Frontal cortex (tissue), 4 donors: ENCODE measurements at places on chromosomes 3 and 15. TPM values are rescaled to one million over a fixed set of nuclear protein-coding genes. Genes with fewer than 3 reads are reported as not detected.

DNA sequence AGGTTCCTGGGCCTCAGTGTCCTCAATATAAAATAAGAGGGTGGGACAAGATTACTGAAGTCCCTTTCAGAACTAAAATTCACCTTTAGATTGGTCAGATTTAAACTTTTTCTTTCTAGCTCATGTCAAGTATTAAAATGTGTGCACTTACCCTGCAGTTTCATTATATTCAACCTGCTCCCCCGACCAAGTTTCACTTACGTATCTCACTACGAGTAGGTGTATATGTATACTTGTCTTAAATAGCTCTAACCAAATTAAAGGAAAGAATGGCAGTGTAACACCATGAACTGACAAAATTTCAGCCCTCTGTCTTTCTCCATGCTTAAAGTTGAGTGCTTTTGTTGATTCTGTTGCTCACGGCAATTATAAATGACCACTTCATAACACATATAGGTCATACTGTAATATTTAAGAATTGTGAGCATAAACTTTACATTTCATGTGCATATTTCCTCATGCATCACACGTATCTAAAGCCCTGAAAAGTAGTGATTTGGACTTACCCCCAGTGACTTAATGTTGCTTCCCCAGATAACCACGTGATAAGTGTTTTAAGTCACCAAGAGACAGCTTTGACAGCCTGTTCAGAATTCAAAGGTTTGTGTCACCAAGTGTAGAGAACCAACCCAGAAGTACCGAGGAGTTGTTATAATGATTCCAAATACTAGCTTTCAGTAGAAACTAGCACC is 70.0 kb downstream of the PGPEP1L start:
- no peak for DNase-seq

- DNase-seq: no peak
Measured at GRCh38 chr3:51874411-51874810, 990 bp downstream of the IQCF5 start.

GRCh38 chr3:34066999-34067398 is 268.6 kb downstream of the PDCD6IP start:
- DNase-seq: no peak

DNA sequence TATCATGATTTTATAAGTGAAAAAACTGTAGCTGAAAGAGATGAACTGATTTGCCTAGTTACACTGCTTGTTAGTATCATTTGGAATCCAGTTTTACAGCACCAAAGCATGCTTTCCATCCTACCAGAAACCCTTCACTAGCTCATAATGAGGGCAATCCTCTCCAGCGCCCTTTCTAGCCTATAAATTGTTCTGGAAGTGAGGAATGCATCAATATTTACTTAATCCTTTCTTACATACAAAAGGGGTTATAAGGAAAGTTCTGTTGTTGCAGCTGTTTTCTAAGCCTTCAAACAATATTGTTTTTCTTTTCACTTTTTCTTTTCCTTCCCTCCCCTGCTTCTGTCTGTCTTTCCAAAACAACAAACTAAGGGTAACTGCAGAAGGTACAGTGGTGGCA is 11.0 kb upstream of the PCCB start:
- no peak for DNase-seq

The SOX14 gene
- not detected for total RNA-seq

DNA sequence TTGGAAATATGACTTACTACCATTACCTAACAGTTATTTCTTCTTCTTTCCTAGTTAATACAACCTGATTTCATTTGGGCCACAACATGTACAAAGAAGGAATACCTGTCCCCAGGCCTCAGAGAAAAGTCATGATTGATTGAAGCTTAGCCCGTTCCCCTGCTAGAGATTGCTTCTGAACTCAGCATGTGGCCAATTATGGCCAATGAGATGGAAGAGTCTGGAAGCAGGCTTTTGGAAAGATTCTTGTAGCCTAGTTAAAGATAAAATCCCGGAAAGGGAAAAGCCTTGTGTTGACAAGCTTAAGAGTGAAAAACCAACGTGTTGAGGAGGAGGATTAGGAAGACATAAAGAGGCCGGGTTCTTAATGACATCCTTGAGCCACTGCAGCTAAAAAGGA is 17.0 kb upstream of the TM6SF1 start:
- DNase-seq: no peak

The GPR62 gene
- total RNA-seq: 0.41 TPM

DNA sequence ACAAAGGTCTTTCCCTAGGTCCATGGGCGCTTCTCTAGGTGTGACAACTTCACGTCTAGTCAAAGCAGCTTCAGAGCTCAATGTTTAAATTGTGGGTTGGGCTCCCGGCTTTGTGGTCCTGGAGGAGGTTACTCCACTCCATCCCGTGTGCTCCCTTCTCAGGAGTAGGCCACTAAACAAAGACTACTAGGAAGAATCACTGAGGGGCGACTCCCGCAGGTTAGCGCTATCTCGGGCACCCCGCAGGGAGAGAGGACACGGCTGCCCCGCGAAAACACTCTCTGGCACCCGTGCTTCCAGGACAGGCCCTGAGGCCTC is 500 bp downstream of the PARP6 start:
- no peak for DNase-seq

The TM6SF1 gene
- total RNA-seq: 27.7 TPM

DNA sequence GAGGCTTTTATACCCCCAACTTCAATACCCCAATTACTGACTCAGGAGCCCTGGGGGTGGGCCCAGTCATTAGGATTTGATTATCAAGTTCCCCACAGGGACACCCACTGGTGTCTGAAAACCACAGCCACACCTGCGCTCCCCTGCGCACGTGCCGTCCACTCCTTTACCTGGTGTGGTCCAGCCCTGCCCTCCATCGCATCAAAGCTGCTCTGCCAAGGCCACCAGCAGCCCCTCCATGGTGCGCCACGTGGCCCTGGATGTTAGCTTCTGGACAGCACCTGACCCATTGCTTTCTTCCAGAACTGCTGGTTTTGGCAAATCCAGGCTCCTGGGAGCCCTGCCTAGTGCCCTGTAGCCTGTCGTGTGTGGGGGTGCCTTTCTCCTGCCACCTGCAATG is 136.3 kb downstream of the NSMCE3 start:
- no peak for DNase-seq

- no peak for DNase-seq
Measured at GRCh38 chr3:12462159-12462947, 21.9 kb upstream of the TSEN2 start.
